Tongue (tissue), 3 donors: ENCODE measurements at places on chromosomes 16 and 17.

DNA sequence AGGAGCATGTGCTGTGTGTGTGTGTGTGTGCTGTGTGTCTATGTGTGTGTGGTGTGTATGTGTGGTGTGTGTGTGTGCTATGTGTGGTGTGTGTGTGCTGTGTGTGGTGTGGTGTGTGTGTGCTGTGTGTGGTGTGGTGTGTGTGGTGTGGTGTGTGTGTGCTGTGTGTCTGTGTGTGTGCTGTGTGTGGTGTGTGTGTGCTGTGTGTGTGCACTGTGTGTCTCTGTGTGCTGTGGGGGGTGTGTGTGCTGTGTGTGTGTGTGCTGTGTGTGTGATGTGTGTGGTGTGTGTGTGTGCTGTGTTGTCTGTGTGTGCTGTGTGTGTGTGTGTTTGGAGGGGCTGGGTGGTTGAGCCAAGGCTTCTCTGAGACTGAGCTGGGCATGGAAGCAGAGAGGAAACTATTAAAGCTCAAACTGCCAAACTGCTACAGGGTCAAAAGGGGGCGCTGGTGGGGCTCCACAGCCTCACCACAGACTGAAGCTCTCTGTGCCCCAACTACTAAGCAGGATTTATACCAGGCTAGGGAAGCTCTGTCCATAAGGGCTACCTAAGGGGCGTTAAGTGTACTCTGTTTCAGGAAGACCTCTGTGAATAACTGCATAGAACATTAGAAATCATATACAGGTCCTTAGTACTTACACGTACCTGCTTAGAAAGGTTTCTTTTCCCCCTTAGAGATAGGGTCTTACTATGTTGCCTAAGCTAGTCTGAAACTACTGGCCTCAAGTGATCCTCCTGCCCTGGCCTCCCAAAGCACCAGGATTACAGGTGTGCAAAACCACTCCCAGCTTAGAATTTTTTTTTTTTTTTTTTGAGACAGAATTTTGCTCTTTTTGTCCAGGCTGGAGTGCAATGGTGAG is 27.8 kb upstream of the GHDC start:
- DNase-seq: peak; percentile 58

DNA sequence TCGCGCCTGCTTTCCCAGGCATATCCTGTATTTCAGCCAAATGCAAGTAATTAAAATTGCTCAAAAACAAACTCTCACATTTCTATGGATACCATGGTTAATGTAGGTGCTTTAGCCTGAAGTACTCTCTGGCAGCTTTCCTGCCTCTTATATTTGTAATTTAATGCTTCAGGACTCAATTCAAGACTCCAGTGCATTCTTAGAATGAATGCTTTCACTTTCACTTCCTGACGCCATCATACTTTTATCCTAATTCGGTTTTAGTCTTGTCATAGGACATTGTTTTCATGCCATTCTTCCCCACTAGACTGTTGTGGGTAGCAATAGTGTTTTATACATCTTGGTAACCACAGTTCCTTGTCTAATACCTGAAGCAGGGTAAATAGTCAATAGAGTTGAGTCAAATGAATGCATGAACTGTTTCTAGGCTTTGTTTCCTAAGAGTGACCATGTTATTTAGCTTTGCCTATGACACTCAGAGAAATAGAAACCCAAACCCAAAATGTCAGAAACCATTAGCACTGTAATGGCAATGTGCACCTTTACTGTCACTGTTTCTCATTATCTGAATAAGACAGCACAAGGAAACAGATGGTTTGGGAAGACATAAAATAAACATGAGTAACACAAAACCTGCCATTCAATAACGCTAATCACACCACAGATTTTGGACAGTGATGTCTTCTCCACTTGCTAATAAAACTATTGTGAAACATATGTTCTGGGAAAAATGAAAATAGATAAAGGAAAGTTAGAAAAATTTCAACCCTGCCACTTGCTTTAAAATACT is 705.5 kb downstream of the CDH11 start:
- DNase-seq: peak; percentile 75

- DNase-seq: no peak
Measured at GRCh38 chr17:44602970-44603369, 45.7 kb downstream of the FZD2 start.

DNA sequence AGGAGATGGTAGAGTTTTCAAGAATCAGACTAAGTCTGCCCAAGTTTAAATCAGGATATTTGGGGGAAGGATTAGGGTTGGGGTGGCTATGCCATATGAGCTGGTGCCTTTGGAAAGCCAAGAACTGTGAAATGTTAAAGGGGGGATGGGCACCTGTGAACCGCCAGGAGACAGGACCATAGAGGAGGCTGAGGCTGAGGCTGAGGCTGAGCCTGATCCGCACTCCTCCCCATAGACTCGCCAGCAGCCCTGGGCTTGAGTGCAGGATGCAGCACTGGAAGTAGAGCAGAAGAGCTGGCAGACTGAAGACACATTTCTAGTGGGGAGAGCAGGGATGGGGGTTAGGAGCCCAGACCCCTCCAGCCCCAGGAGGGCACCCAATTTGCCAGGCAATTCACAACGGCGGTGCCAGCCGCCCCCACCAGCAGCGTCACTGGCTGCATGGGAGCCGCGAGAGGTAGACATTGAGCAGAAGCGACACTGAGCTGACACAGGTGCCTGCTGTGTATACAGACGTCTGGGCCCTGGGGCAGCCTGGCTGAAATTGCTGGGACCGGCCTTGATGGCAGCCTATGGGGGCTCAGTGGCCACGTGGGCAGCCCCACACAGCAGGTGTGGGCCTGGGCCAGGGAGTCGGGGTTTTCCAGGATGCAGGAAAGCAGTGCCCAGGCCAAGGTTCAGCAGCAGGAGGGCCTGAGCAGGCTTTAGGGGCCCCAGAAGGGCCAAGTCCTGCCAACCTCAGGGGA is 9.2 kb downstream of the PIMREG start:
- no peak for DNase-seq

DNA sequence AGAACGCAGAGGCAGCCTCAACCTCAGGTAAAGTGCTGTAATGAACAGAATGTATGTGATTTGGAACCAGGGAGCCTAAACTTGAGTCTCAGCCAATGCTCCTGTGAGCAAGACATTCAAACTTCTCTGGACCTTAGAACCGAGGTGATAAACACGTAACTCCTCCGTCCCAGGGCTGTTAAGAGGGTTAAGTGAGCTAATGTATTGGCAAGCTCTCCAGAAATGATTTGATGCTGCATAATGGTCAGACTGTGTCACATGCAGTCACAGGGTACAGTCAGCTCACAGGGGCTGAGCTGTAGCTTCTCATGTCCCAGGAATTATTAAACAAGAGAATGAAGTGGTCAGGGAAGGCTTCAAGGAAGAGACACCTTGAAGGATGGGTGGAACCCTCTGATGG is 10.0 kb upstream of the SLC4A1 start:
- DNase-seq: no peak

GRCh38 chr17:64185101-64185500 is 55.2 kb upstream of the ERN1 start:
- no peak for DNase-seq

GRCh38 chr16:81933361-81933760 is 77.9 kb downstream of the SDR42E1 start:
- DNase-seq: no peak

DNA sequence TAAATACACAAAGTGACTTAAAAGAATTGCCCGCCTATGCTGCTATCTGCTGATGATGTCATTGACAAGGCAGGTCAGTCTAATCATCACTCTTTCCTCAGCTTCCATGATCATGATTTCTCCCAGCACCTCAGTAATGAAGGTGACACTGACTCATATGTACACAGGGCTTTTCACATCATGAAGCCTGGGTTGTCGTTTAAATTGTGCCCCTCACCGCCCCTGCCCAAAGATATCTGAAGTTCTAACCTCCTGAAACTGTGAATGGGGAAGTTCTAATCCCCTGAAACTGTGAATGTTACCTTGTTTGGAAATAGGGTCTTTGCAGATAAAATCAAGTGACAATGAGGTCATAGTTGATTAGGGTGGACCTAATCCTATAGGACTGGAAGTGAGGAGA is 17.4 kb upstream of the GPRC5C start:
- DNase-seq: no peak

DNA sequence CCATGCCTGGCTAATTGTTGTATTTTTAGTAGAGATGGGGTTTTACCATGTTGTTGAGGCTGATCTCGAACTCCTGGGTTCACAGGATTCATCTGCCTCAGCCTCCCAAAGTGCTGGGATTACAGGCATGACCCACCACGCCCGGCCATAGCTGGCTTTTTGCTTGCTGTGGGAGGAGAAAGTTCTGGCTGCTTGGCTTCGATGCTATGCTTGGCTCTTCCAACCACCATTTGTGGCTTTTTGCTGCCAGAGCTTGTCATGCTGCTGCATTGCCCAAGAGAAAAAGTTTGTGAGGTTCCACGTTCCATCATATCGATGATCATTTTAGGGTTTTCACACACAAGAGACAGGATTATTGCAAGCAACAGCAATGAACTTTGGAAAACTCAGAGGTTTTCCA is 16.2 kb downstream of the BMERB1 start:
- DNase-seq: peak; percentile 10

DNA sequence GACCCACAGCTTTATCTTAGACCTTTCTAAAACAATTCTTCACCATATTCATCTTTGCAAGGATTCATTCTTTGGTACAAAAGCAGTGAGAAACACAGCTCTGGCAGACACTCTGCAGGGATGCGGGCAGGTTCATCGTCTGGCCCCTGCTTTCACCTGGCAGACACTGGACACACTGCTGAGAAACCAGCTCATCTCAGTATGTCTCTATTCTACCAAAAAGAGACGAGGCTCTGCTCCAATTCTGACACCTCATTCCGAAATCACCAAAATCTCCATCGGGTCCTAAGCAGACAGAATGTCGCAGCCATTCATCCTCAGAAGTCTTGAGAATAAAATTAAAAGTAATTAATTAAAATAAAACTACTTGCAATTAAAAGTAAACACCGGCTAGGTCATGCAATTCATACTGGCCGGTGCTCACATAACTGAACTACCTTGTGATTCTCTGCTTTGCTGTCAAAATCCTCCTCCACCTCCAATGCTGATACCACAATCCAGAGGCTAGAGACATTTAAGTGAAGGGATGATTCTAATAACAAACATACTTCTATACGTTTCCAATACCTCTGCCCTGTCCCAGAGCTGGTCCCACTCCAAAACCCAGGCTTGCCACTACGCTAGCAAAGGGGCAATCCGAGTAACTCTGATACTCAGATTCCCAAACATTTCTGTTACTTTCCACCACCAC is 1.3 kb downstream of the RNF157 start:
- DNase-seq: no peak

- no peak for DNase-seq
Measured at GRCh38 chr16:58352690-58353089, 39.6 kb upstream of the GINS3 start.

GRCh38 chr17:81339191-81339533 is 44.1 kb upstream of the SLC38A10 start:
- DNase-seq: peak; percentile 38

DNA sequence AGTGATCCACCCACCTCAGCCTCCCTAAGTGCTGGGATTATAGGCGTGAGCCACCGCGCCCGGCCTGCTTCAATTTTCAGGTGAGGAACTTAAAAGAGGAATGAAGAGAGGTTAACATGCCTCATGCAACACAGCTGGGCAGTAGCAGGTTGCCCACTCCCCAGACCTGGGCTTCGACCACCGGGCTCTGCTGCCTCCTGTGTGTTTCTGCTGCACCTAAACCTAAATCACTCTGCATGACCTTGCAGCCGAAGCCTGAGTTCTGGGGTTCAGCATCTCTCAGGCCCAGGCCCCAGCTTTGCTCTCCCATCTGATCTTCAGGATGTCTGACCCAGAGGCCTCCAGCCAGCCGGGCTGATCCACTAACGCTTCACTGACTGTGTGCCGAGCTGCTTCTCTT is 112.6 kb downstream of the OR1D5 start:
- DNase-seq: no peak

- peak; percentile 86 for DNase-seq
Measured at GRCh38 chr17:66904760-66905624, 59.5 kb upstream of the CACNG4 start.

GRCh38 chr17:760371-760770 is 8.3 kb upstream of the GEMIN4 start:
- no peak for DNase-seq

DNA sequence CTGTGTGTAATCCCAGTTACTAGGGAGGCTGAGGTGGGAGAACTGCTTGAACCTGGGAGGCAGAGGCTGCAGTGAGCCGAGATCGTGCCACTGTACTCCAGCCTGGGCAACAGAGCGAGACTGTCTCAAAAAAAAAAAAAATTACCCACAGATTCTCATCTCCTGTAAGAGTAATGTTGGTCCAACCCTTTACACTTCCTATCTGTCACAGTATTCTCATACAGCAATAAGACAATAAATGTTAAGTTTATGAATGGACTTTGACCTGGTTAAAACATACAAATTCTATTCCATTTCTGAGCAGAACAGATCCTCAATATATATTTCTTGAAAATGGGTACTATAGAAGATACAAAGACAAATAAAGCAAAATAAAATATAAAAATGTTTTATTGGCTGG is 30.4 kb upstream of the TAOK1 start:
- no peak for DNase-seq

- DNase-seq: no peak
Measured at GRCh38 chr17:31621566-31621965, 230.1 kb downstream of the RAB11FIP4 start.

DNA sequence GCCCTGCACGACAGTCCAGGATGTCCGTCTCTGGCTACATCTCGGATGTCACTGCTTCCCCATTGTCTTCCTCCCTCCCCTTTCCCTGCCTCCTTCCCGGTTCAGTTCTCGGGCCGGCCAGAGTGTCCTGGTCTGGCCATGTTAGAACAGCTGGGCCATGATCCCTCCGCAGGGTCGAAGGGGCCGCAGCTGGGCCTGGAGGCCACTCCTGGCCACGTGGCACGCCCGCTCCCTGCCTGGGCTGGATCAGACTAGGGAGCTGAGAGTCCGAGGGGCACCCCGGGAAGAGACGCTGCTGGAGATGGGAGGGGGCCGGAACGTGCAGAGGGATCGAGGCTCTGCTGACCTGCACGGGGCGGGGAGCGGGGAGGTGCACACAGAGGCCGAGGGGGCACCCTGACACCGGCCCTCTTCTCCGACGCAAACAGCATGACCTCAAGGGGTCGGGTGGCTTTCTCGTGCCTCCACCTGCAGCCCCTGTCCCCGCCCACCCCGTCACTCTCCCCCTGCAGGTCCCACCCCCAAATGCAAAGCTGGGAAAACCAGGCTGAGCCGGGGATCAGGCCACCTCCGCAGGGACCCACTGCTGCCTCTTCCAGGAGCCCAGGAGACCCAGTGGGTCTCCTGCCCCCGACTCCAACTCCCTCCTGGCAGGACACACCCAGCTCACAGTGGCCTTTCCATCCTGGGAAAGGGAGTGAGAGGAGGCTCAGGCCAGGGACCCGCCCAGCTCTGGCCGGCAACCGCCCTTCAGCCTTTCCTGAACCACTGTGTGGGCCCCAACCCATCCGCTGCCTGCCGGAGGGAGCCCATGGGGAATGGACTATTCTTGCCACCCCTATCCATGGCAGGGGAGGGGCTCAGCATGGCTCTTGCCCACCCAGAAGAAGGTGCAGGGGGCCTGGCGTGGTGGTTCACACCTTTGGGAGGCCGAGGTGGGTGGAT is 38.5 kb downstream of the CTU2 start:
- no peak for DNase-seq

GRCh38 chr17:59842901-59843652 is 49.7 kb downstream of the TUBD1 start:
- DNase-seq: no peak

GRCh38 chr17:4609761-4610160 is 25.4 kb downstream of the SMTNL2 start:
- DNase-seq: no peak

GRCh38 chr16:54522584-54522983 is 236.0 kb upstream of the IRX3 start:
- no peak for DNase-seq

- peak; percentile 80 for DNase-seq
Measured at GRCh38 chr17:64741038-64741641, 79.0 kb upstream of the SMURF2 start.
